ENCODE measurements at places on chromosomes 13 and 19. TPM values are rescaled to one million over a fixed set of nuclear protein-coding genes. Genes with fewer than 3 reads are reported as not detected.

ZNF569 gene
- total RNA-seq, result 4.0 TPM

TNFSF9 gene
- 1.5 TPM for total RNA-seq

SIGLEC9 gene
- under 0.01 TPM for total RNA-seq

PDE4C gene
- total RNA-seq, result not detected

PBX4 gene
- 5.5 TPM for total RNA-seq

SHC2 gene
- 0.73 TPM for total RNA-seq

CACNA1A gene
- 6.6 TPM for total RNA-seq

Measured in subcutaneous preadipocyte (primary cell).